Activated naive CD4-positive, alpha-beta T cell (primary cell): ENCODE measurements at places on chromosomes 3 and 15.

GRCh38 chr3:130712718-130713423 is 33.8 kb downstream of the PIK3R4 start:
- no peak for DNase-seq

DNA sequence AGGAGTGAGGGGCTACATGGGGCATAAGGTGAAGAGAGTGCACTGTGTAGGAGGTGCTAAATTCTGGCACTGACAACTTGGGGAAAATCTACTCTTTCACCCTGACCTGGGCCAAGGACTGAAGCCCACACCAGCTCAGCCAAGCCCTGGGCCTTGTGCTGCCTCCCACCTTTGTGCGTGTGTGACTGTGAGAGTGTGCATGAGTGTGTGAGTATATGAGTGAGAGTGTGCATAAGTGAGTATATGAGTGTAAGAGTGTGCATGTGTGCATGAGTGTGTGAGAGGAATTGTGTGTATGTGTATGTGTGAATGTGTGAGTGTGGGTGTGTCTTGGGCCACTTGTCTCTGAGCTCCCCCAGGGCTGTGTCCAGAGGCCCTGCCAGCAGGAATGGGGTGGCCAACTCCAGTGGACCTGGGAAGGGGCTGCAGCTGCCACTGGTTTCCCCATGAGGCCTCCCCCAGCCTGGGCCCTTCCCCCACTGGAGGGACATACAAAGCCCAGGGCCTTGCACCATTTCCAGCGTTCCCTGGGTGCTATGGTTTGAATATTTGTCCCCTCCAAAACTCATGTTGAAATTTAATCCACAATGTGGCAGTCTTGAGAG is 15.2 kb downstream of the C3orf22 start:
- no peak for DNase-seq

DNA sequence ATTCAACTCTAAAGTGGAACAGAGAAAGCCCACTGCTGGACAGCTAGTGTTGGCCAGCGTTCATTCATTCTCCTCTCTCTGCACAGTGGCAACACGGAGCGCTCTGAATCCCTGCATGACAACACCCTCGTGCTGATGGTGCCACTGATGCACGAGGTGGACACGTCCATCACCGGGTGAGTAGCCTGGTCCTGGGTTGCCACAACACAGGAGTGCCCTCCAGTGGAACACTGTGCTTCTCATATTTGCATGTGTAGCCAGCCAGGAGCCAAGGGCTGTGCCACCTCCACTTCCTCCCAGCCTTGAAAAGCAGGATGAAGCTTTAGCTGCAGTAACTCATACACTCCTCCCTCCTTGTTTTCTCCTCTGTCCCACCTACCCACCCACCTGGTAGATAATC is 120.0 kb upstream of the CTDSPL start:
- no peak for DNase-seq

DNA sequence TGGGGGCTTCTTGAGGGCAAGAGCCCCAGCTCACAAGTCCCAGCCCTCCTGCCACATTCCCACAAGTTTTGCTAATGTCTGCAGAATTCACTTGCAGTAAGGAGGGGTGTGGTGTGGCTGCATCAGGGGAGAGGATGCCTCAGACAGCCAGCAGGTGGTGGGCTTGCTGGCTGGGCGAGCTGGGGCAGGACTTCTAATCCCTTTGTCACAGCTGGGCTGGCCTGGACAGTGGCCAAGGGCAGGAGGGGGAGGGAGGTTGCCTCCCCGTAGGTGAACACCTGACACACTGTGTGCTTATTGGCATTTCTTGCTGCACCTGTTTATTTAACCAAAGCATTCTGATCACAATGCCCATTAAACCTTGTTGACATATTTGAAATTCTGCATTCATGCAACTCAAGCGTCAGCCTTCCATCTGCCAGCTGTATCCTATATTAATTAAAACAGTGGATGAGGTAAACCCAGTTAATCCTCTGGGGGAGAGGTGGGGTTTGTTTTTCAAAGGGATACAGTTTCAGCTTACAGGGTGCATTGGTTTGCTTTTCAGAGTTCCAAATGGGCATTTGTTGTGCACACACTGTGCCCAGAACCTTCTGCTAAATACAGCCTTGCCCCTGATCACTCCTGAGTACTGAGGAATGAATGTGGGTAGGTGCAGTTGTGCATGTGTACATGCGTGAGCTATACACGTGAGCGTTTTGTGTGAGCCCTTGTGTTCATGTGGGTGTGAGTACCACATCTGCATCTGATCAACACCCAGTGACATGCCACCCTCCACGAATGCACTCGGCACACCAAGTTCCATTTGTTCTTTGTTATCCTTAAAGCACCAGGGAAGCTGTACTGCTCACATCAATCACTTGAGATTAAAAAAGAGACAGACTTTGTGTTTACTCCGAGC is 268.7 kb downstream of the XXYLT1 start:
- no peak for DNase-seq

DNA sequence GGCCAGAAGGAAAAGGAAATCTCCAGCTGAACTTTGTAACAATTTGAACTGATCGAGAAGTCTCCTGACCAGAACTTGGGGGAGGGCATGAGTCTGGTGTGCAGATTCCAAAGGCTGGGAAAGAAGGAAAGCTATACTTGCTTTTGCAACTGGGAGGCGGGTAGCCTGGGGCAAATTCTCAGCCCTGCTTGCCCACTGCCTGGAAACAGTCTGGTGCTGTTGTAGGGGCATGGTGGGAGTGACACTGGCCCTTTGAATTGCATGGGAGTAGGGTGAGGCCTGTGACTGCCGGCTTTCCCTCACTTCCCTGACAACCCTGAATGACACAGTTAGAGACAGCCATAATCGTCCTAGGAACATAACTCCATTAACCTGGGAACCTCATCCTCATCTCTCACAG is 114.0 kb upstream of the POU1F1 start:
- DNase-seq: no peak
